ENCODE measurements at places on chromosomes 4 and X.

DNA sequence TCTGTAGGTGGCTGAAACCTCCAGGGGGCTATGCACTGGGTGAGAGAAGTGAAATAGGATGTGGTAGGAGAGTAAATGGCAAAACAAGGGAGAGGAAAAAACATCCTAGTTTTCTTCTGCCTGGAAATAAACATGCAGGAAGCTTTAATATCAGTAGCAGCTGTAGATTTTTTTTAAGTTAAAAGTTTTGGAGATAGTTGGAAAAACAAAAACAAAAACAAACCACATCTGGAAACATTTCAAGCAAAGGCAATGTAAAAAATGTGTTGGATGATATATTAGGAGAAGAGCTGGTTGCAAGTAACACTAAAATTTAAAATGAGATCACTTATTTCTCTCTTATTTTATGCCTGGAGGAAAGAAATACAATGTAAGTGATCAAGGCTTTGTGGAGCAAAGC, 388.0 kb downstream of the SPRY1 start:
- H3K36me3 ChIP-seq: no peaks in the 10 kb centered on the region
- DNase-seq: no peak
- H3K27ac ChIP-seq: no peak overlapping the region
- H3K4me1 ChIP-seq: no peaks in the 10 kb centered on the region
- no peak overlapping the region for H3K4me3 ChIP-seq

- H3K27me3 ChIP-seq: no peaks in the 10 kb centered on the region
- no peak for DNase-seq
- no peak overlapping the region for H3K27ac ChIP-seq
- H3K36me3 ChIP-seq: no peaks in the 10 kb centered on the region
Observed at GRCh38 chr4:52263607-52264006, 212.5 kb downstream of the SPATA18 start.

GRCh38 chrX:53686151-53686885, at the start of gene HUWE1:
Gene HUWE1, minus strand, starts transcription at chrX:53686719. Its CDS starts 32,612 bp downstream, at chrX:53654107.
- peak within 1 kb of the TSS; percentile 93 for H3K27ac ChIP-seq
- H3K4me3 ChIP-seq: peak within 1 kb of the TSS; percentile 71
- peaks cover 28% of the 10 kb centered on the region for H3K4me1 ChIP-seq
- H3K27me3 ChIP-seq: no peaks in the 10 kb centered on the region
- DNase-seq: peak; percentile 7
- no peaks in the 10 kb centered on the region for H3K36me3 ChIP-seq

GRCh38 chr4:138761638-138762220, 253.9 kb upstream of the NOCT start:
- no peaks in the 10 kb centered on the region for H3K36me3 ChIP-seq
- no peak overlapping the region for H3K27ac ChIP-seq
- no peaks in the 10 kb centered on the region for H3K27me3 ChIP-seq
- no peak for DNase-seq
- no peak overlapping the region for H3K4me3 ChIP-seq

DNA sequence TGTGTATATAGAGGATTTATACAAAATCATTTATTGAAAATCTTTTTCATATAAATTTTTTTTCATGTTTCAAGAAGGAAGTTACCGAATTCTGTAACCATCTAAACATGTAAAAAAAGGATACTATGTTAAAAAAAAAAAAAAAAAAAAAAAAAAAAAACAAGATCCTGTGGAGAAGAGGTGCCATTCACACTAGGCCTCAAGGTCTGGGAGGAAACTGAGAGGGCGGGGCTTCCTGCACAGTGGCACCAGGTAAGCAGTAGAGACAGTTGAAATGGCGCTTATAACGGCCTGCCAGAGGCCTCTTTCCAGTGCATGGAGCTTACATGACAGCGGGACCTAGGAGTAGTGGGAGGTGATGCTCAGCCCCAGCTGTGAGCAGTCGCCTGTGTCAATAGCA, 17.5 kb downstream of the TRAPPC2 start:
- H3K4me3 ChIP-seq: no peak overlapping the region
- no peak for DNase-seq
- peak overlapping the region; percentile 16 for H3K27ac ChIP-seq
- H3K36me3 ChIP-seq: no peaks in the 10 kb centered on the region

DNA sequence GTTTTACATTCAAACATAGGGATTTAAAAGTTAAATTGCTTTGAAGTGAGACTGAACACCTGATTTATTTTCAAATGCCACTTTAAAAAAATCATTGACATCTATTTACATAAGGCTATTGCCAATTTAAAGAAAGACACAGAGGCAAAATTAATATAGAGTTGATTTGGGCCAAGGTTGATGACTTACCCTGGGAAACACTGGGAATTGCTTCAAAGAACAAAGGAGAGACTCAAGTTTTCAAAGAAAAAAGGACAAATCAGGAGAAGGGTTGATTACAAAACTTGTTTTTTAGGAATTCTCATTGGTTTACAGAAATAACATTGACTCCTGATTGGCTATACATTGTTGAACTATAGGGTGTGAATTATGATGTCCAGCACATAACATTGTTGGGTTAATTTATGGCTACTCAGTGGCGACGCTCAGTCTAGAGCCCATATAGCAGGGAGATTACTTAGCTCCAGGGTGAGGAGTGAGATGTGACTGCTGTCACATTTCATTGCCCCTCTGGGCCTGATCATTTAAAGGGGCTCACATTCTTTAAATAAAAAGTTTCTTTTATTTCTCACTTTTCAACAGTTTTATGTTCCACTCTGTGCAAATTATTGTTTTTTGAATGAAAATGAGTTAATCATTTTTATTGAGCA, 184.6 kb downstream of the SPATA18 start:
- DNase-seq: no peak
- H3K27ac ChIP-seq: no peak overlapping the region
- H3K27me3 ChIP-seq: no peaks in the 10 kb centered on the region
- H3K4me1 ChIP-seq: no peaks in the 10 kb centered on the region
- H3K4me3 ChIP-seq: no peak overlapping the region

- no peak overlapping the region for H3K27ac ChIP-seq
- no peak overlapping the region for H3K4me3 ChIP-seq
- no peaks in the 10 kb centered on the region for H3K4me1 ChIP-seq
- no peaks in the 10 kb centered on the region for H3K36me3 ChIP-seq
- H3K27me3 ChIP-seq: no peaks in the 10 kb centered on the region
Observed at GRCh38 chr4:109065006-109065405, 237.5 kb downstream of the COL25A1 start.

DNA sequence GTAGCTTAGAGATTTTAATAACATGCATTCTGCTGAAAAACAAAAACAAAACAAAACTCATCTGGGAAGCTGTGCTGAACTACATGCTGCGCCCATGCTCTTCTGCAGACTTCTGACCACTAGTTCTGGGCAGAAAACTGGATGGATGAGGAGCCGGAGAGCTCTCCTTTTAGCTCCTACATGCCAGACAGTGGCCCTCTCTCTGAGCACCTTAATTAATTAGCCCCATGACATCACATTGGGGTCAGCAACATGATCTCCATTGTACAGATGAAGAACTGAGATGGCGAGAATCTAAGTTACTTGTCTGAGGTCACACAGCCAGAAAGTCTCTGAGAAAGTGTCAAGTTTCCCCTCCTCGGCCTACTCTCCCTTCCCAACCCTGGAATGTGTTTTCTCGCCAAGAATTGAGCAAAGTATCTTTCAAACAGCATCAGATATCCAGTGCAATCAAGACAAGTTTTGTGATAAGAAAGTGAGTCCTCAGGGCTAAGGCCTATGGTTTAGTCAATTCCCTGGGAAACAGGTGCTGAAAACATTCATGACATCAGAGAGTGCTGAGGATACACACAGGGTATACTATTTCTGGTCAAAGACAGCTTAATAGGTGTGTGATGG, 21.6 kb downstream of the SCD5 start:
- H3K4me1 ChIP-seq: peaks cover 9% of the 10 kb centered on the region
- no peak for DNase-seq
- H3K36me3 ChIP-seq: no peaks in the 10 kb centered on the region

DNA sequence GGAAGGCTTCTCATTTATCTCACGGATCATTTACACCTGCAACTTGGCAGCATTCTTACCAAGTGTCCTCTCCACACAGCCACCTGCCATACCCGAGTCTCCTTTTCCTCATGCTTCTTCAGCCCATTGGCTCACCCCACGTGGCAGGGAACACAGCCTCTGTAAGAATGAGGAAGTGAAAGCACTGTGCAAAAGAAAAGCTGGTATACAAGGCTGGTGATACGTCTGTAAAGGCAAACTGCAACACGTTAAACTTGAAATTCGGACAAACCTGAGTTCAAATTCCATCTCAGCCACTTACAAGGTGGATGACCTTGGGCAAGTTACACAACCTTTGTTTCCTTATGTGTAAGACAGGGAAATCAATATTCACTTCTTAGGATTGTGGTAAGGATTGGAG, 164.0 kb upstream of the RASGEF1B start:
- no peak overlapping the region for H3K4me3 ChIP-seq
- peak; percentile 2 for DNase-seq
- H3K4me1 ChIP-seq: no peaks in the 10 kb centered on the region
- H3K36me3 ChIP-seq: no peaks in the 10 kb centered on the region
- no peaks in the 10 kb centered on the region for H3K27me3 ChIP-seq
- peak overlapping the region; percentile 56 for H3K27ac ChIP-seq

GRCh38 chr4:82515705-82516104, 46.1 kb downstream of the TMEM150C start:
- H3K4me3 ChIP-seq: no peak overlapping the region
- H3K27me3 ChIP-seq: no peaks in the 10 kb centered on the region
- H3K27ac ChIP-seq: no peak overlapping the region
- H3K4me1 ChIP-seq: no peaks in the 10 kb centered on the region
- no peaks in the 10 kb centered on the region for H3K36me3 ChIP-seq
